ENCODE measurements at places on chromosomes 2 and 18. TPM values are rescaled to one million over a fixed set of nuclear protein-coding genes. Genes with fewer than 3 reads are reported as not detected.

The NAT8 gene
- total RNA-seq = not detected

The TMEM247 gene
- total RNA-seq = not detected

The KIF1A gene
- under 0.01 TPM for total RNA-seq

The FOSL2 gene
- total RNA-seq = 37.3 TPM

The PTPRM gene
- total RNA-seq = 32.3 TPM

The WDFY1 gene
- 93.8 TPM for total RNA-seq

The STARD7 gene
- 238 TPM for total RNA-seq

All from dermis microvascular lymphatic vessel endothelial cell (primary cell).